ENCODE measurements at places on chromosomes 4 and X.

DNA sequence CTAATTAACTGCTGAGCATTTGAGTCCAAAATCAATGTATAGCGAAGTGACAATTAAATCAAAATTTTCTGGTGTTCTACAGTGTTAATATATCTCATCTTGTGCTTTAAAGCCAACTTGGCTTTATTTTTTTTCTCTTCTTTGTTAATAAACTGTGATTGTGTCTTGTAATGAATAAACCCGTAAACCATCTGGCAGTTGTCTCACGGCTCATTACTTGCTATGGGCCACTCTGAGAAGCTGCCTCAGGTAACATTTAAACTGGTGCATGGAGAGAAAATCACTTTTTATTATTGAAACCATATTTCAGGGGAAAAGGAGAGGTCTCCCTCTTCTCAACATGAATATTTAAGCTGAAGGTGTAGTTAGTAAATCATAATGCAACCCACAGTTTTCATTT lies 694.0 kb downstream of the KCTD8 start:
- no peak for DNase-seq

DNA sequence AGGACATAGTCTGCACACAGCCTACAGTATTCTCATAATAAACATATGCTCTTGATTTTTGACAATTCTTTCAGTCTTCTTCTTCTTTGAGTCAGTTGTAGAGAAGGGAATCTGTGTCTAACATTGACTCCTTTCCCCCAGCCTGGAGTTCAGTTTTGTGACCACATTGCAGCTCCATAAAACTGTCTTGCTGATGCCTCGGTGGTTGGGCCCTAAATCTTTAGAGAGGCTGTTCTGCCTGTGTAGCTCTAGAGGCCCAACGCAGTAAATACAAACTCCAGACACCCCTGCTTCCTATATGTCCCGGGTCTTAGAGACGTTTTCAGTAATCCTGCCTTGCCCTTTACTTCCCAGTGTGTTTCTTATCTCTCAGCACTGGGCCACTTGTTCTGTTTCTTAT lies 639.5 kb upstream of the AADAT start:
- DNase-seq = no peak

- DNase-seq = no peak
These were observed 393.9 kb downstream of the MID1IP1 start for GRCh38 chrX:39195156-39195555.

DNA sequence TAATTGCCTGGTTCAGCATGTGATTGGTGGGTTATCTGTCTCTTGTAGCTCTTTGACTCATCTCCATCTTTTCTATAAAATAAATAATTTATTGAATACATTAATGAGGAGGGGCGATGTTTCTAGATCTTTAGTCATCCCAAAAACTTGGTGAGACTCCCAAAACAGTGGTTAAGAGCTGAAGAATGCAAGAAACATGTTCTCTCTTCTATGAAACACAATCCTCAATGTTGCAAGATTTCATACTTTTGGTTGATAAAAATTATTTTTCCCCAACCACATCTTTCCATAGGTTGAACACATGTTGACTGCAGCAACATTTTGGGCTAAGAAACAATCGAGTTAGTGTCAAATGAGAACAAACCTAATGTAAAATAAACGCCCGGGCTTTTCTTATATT lies 1.2 kb upstream of the TMEM47 start:
- DNase-seq = no peak

DNA sequence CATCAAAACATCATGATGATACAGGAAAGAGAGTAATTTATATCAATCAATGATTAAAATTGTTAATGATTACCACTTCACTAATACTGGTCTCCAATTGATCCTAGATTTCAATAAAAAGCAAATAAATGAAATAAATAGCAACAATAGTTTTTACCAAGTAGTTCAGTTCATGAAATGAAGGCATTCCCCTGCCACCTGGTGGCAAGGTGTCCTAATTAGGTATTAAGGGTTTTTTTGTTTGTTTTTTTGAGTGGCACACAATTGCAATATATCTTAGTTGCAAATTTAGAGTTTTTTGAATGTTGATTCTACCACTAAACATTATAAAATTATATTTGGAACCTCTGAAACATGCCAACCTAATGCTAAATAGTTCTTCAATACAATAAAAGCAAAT lies 157.4 kb upstream of the PDE5A start:
- DNase-seq = no peak

All from NCI-H446 (cell line).